Activated naive CD4-positive, alpha-beta T cell treated with anti-CD3 and anti-CD28 coated beads, Interleukin-2, amount 50 U/mL, for 16 hours (primary cell): ENCODE measurements at places on chromosomes 4 and X.

DNA sequence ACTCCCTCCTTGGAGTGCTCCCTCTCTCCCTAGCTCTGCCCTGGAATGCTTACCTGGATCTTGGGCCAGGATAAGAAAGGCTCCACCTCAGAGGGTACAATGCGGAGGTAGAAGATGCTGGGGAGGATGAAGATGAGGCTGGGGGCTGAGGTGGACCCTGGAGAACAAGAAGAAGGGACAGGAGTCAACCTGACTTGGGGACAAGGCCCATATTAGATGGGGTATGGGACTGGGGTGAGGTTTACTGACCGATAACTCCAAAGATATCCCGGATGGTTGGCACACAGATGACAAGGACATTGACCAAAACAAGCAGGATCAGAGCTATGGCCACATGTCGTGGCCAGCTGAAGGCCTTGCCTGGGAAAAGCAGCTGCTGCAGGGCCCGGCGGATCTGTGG lies 10.6 kb downstream of the SLC38A5 start:
- DNase-seq = no peak

DNA sequence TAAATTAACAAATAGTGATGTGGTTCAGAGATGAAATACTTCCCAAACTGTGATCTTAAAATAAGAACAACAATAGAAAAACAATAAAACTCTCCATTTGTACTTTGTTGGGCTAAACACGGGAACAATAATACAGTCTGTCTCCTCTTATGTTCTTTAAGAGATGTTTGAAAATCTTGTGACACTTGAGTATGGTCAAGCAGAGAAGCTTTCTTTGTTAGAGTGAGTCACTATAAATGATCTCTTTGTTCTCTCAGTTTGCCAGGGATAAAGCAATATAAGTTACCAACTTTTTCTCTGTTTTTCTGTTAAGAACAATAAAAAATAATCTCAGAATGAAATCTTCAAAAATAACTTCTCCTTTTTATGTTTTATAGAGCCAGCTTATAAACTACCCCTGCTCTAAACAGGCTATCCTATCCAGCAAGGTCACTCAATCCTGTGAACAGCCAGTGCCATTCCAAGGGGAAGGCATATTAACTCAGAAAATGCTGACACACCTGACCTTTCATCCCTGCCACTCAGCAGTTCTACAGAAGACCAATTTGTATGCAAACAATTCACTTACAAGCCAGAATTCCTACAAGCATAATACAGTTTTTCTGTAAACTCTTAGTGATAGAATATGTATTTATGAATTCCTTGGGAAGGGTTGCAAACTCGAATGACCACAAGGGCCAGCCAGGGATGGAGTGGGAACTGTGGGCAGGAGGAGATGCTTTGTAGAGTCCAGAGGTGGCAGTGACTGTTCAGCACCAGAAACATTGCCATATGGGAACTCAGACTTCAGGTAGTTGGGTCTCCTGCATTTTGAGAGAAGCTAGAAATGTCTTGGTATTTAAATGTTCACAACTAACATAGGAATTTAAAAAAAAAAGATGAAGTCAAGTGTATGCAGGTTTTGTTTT lies 52.2 kb downstream of the AFM start:
- DNase-seq = no peak

- no peak for DNase-seq
These were observed 2.3 kb downstream of the NOX1 start for GRCh38 chrX:100871594-100872560.

DNA sequence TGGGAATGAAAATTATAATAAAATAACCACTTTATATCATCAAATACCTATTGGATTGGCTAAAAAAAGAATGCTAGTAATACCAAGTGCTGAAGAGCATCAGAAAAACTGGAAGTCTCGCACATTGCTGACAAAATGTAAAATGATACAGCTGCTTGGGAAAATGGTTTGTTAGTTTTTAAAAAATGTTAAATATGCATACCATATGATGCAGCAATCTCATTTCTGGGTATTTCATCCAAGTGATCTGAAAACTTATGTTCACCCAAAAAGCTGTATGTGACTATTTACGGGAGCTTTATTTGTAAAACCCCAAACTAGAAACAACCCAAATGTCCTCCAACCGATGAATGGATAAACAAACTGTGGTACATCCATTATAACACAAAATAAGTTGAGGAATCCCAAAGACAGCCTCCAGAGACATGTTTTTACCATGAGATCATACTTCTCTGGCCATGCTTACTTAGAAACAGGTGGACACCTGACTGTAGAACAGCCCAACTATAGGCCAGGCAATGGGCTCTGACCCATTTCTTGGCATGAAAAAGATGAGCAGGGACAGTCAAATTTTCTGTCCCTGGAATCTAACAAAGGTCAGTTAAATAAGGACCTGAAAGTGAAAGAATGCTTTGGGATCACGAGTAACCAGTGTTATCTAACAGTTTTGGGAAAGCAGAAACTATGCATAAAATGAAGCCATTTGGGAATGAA lies 47.5 kb upstream of the FAM120C start:
- DNase-seq = no peak

DNA sequence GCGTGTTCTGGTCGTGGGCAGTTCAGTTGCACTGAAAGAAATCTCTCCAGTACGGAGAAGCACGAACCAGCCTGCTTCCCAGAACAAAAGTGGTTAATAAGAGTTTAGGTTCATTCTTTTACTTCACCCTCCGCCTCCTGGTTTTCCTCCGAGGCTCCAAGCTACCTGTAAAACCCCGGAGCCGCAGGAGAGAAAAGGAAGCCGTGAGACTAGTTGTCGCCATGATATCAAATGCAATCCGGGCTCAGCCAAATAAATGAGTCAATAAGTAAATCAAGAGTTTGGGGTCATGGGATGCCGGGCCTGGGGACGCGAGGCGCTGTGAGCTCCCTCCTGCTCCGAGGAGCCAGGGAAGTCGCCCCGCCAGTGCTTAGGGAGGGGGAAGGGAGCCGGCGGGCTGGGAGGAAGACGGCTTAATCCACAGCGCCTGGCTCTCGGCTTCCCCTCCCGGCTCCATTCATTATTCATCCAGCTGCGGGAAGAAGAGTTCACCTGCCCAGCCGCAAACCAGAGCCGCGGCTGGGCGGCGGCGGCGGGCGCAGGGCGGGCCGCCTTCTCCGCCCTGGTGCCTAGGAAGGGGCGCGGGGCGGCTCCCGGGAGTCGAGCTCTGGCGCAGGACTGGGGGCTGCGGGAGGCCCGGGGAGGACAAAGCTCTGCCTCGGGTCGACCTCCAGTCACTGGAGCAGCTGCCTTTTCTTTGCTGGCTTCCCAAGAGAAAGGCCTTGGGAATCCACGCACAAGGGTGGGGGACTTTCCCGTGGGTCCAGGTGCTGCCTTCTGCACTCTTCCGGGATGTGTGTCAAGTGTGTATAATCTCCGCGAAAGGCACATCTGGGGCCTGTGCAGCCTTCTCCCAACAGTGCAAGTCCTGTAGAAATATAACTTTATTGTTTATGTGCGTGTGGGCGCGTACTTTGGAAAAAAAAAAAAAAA lies 1.7 kb downstream of the FRAS1 start:
- DNase-seq = no peak
